ENCODE measurements at places on chromosomes 5 and 9.

- no peak for DNase-seq
Observed at GRCh38 chr5:175317872-175318271, 126.1 kb downstream of the DRD1 start.

DNA sequence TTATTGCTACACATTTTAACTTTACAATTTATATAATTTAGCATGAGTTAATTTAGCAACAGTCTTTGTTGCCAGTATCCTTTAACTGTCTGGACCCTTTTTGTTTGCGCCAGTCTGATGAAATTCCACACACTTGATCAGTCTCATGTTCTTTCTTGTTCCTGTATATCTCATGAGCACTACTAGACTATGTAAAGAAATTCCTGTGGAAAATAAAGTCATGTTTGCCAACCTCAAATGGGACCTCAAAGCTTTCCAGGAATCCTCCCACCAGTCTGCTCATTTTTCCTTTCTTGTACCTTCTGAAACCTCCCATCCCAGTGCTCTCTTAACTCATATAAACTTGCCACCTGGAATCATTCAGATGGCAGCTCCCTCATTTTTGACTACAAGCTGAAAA, 8.0 kb downstream of the DMXL1 start:
- no peak for DNase-seq

DNA sequence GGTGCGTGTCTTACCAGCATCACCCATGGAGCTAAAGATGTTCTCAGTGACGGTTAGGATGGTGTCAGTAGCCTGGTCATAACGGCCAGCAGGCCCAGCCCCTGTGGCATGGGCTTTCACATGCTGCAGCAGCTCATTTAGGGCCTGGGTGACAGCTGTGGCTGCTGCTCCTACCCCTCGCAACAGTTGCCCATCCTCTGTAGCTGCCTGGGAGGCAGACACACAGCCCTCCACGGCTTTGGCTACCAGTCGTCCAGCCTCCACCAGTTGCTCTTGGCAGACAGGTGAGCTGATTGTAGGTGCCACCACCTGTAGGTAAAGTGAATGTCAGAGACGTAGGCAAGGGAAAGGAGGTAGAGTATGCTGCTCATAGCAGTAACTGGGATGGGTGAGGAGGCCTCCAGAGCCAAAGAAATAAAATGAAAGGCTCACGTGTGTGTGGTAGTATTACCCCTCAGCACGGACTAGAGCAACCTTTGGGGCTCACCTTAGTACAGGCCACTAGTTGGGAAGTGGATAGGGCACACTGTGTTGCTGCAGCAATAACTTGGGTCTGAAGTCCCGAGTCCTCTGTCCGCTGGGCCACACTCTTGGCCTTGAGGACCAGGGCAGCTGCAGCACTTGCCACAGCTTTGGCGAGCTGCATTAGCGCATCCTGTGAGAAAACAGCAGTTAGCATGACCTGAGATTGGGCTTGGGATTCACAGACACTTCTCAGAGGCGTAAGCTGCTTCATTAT, 14.7 kb downstream of the TLN1 start:
- DNase-seq = peak; percentile 33

- no peak for DNase-seq
Observed at GRCh38 chr5:111153483-111153882, 61.3 kb downstream of the WDR36 start.

DNA sequence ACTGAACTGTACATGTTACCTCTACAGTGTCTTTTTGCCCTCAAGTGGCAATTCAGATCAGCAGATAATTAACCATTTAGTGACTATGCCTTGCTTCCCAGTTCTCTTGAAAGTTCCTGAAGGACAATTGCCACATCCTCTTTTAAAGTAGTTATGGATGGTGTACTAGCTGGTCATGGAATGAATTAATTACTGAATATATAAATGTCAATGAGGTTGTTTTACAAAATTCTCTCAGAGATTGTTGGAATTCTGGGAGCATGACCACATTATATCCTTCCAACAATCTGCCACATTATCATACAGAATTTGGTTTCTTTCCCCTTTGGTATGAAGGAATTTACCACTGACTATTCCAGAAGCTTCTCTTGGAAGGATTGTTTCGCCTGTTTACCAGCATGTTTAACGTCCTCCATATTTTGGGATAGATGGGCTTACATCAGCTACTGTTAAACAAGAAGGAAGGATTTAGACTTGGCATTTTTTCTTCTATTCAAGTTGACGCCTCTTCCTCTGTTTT, 176.4 kb downstream of the CD180 start:
- DNase-seq = no peak
